Uterus (tissue), 4 donors: ENCODE measurements at places on chromosomes 1 and 21. TPM values are rescaled to one million over a fixed set of nuclear protein-coding genes. Genes with fewer than 3 reads are reported as not detected.

- H3K27ac ChIP-seq, result no peak overlapping the region
- H3K27me3 ChIP-seq, result no peaks in the 10 kb centered on the region
- H3K4me3 ChIP-seq, result no peak overlapping the region
- no peaks in the 10 kb centered on the region for H3K36me3 ChIP-seq
These were observed 91.6 kb downstream of the LRRC8C start for GRCh38 chr1:89724369-89725010.

DNA sequence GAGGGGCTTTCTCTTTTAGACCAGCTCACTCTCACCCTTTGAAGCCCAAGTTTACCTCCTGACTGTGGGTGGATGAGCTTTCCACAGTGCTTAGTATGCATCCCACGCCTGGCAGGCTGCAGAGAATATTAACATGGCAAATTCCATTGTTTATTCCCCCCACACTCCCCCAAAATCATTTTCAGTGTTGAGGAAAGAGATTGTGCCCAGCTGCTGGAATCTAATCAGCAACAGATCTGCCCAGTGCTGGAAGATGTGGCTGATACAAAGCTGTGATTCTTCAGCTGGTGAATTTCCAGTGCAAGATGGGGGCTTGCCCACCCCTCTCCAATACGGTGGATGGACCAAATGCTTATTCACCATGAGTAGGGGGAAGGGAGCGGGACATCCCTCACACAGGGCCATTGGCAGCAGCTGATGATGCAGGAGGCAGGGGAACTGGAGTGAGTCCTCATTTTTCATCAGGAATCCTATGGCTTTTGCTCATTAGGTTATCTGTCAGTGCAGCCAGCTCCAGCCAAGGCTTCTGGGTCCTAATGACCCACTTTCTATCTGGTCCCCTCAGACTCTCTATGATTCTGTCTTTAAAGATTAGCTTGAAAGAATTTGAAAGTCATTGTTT is 39.7 kb upstream of the KCNA3 start:
- no peaks in the 10 kb centered on the region for H3K27me3 ChIP-seq
- H3K27ac ChIP-seq, result no peak overlapping the region
- no peak overlapping the region for H3K4me3 ChIP-seq
- no peak for DNase-seq
- H3K36me3 ChIP-seq, result no peaks in the 10 kb centered on the region
- H3K4me1 ChIP-seq, result no peaks in the 10 kb centered on the region

GRCh38 chr1:41538741-41539417 is 54.4 kb upstream of the EDN2 start:
- DNase-seq, result peak; percentile 3
- no peak overlapping the region for H3K27ac ChIP-seq
- H3K4me3 ChIP-seq, result no peak overlapping the region
- H3K36me3 ChIP-seq, result no peaks in the 10 kb centered on the region
- no peaks in the 10 kb centered on the region for H3K4me1 ChIP-seq
- no peaks in the 10 kb centered on the region for H3K27me3 ChIP-seq

DNA sequence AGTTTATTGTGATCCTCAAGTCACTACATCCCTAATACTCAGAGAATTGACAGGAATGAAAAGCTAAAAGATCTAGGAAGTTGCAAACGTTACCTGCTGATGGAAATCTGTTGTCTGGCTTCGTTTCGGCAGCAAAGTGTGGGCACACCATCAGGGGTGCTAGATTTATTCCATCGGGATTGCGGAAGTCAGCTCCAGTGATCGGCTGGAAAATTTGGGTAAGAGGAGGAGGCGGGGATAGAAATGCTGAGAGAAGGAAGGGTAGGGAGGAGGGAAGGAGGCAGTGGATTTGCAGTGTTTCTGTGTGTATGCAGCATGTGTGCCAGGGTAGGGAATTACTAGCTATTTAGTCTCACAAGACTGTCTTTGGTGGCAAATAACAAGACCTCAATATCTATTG is at the start of gene CTSK:
Gene CTSK, minus strand, starts transcription at position 140 of the 400 bp plus-strand sequence. CDS start 1,455 bp downstream, outside the sequence.
- H3K27ac ChIP-seq, result peak within 1 kb of the TSS; percentile 72
- no peaks in the 10 kb centered on the region for H3K27me3 ChIP-seq
- H3K4me1 ChIP-seq, result no peaks in the 10 kb centered on the region
- DNase-seq, result peak; percentile 37
- peak within 1 kb of the TSS; percentile 39 for H3K4me3 ChIP-seq

DNA sequence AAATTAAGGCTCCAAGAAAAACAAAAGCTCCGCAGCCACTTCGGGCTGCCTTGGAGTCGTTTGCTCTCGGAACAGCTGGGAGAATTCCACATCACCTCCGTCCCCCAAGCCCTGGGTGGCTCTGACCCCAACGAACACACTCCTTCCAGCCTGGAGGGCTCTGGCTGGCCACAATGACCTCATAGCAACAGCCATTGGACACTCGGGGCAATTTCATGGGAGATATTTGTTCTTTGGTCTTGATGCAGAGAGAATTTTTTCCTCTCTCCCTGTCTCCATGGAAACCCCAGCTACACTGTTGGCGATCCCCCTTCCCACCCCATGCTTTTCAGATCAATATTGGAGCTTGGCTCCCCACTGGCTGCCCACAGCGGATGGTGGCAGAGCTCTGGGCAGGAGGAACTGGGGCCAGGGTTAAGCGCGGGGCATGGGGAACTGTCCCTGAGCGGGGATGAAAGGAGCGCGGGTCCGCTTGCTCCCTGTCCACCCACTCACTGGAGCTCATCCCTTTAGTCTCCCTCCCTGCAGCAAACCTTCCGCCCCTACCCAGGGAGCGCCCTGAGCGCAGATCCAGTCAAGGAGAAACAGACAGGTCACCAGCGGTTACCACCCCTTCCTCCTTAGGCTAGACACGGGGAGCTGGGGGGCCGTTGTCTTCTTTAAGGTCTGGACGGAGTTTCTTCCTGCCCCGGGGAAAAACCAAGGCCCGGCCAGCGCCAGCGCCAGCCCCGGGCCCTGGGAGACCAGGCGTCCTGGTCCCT is 1.2 kb downstream of the WNT4 start:
- DNase-seq, result no peak
- peaks cover 5% of the 10 kb centered on the region for H3K4me1 ChIP-seq
- peak overlapping the region; percentile 16 for H3K4me3 ChIP-seq
- no peaks in the 10 kb centered on the region for H3K36me3 ChIP-seq

- no peaks in the 10 kb centered on the region for H3K36me3 ChIP-seq
- H3K4me1 ChIP-seq, result no peaks in the 10 kb centered on the region
- H3K4me3 ChIP-seq, result peak overlapping the region; percentile 21
- DNase-seq, result peak; percentile 48
- no peaks in the 10 kb centered on the region for H3K27me3 ChIP-seq
These were observed 343.0 kb downstream of the USP25 start for GRCh38 chr21:16072737-16073136.

GRCh38 chr1:96038636-96039035 is 682.9 kb upstream of the PTBP2 start:
- H3K4me1 ChIP-seq, result no peaks in the 10 kb centered on the region
- no peak for DNase-seq
- no peak overlapping the region for H3K4me3 ChIP-seq
- no peaks in the 10 kb centered on the region for H3K27me3 ChIP-seq
- H3K27ac ChIP-seq, result no peak overlapping the region
- H3K36me3 ChIP-seq, result no peaks in the 10 kb centered on the region

- H3K27ac ChIP-seq, result peak overlapping the region; percentile 57
- H3K4me1 ChIP-seq, result peaks cover 3% of the 10 kb centered on the region
- DNase-seq, result no peak
- no peak overlapping the region for H3K4me3 ChIP-seq
- H3K27me3 ChIP-seq, result no peaks in the 10 kb centered on the region
- no peaks in the 10 kb centered on the region for H3K36me3 ChIP-seq
These were observed 19.6 kb upstream of the TACSTD2 start for GRCh38 chr1:58596631-58597052.

DNA sequence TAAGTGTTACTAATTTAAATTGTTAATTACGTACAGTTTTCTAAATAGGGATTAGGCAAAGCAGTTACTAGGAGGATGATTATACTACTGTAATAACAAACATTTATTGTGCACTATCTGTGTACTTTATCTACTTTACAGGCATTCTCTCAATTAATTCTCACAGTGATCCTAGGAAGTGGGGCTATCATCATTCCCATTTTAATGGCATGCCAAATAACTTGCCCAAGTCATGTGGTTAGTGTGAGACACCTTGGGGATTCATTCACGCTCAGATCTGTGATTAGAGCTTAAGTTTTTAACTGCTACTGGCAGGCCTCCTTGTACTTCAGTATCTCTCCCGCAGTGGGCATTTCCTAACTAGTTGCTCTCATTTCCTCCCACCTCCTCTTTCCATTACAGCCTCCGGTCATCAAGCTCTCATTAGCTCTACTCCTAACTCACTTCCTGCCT is 11.5 kb downstream of the PHLDA3 start:
- H3K36me3 ChIP-seq, result no peaks in the 10 kb centered on the region
- H3K4me1 ChIP-seq, result peaks cover 6% of the 10 kb centered on the region
- no peak for DNase-seq
- H3K4me3 ChIP-seq, result no peak overlapping the region

GRCh38 chr1:3603571-3604467 is 7.5 kb downstream of the MEGF6 start:
- no peaks in the 10 kb centered on the region for H3K36me3 ChIP-seq
- DNase-seq, result no peak
- H3K4me3 ChIP-seq, result no peak overlapping the region
- no peak overlapping the region for H3K27ac ChIP-seq
- H3K4me1 ChIP-seq, result no peaks in the 10 kb centered on the region
- H3K27me3 ChIP-seq, result no peaks in the 10 kb centered on the region

DNA sequence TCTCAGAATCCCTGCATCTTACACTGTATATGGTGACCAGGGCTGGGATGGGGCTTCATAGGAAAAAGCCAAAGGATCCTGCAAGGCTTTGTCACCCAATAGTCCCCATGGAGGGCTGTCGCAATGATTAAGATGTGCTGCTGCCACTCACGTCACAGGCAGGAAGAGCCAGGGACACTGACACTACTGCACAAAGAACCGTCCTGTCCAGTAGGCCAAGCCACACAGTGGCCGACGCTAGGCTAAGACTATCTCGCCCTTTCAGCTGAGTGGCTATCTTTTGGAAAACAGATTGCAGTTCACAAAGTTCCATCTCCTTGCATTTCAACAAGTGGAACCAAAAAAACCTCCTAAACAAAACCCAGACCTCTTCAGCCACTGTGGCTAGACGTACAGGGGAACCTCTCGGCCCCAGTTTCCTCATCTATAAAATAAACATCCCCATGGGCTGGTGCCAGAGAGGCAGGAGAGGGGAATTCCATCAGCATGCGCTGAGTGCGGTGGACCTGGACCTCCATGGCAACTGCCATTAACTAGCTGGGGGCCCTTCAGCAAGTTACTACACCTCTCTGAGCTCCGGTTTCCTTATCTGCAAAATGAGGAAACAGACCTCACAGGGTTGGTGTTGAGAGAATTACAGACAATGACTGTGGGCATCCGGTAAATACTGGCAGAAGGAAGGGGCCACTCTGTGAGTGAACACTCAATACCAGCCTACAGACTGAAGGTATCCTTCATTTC is 8.7 kb downstream of the CAPZB start:
- H3K4me1 ChIP-seq, result peaks cover 13% of the 10 kb centered on the region
- H3K36me3 ChIP-seq, result no peaks in the 10 kb centered on the region
- DNase-seq, result no peak
- H3K27ac ChIP-seq, result peak overlapping the region; percentile 20
- no peaks in the 10 kb centered on the region for H3K27me3 ChIP-seq
- H3K4me3 ChIP-seq, result no peak overlapping the region

- no peak overlapping the region for H3K27ac ChIP-seq
- DNase-seq, result no peak
- no peaks in the 10 kb centered on the region for H3K36me3 ChIP-seq
- no peaks in the 10 kb centered on the region for H3K27me3 ChIP-seq
These were observed 16.8 kb downstream of the S100A10 start for GRCh38 chr1:151976858-151977257.

DNA sequence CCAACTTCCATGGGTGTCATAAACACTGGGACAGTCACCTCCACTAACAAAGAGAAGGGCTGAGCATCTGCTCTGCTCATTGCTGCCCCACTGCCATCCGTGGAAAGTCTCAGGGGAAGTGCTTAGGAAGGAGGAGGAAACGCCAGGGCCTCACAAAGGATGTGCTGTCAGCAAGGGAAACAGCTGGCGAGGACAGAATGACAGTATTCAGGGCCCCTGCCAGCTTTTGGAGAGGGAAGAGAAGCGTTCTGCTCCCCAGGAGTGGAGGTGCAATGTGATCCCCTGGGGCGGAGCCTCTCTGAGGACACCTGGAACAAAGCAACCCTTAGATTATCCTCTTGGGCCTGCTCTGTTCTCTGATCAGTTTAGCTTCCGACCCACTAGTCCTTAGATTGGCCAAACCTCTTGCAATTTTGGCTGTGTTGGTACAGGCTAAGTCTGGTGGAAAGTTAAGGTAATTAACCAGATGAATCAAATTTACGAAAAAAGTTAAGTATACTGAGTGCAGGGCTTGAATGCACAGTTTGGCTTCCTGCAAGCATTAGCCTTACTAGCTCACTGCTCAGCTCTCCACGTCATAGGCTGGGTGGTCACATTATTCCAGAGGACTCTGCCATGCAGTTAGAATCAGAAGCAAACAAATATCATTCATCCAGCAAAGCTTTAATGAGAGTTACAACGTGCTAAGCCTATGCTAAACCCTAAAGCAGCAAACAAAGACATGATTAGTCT is 170.2 kb upstream of the NFIA start:
- H3K36me3 ChIP-seq, result no peaks in the 10 kb centered on the region
- H3K27ac ChIP-seq, result no peak overlapping the region
- no peak for DNase-seq
- no peaks in the 10 kb centered on the region for H3K27me3 ChIP-seq

GRCh38 chr1:1035291-1035943 is 15.5 kb downstream of the AGRN start:
- no peak overlapping the region for H3K4me3 ChIP-seq
- peaks cover 28% of the 10 kb centered on the region for H3K4me1 ChIP-seq
- no peaks in the 10 kb centered on the region for H3K36me3 ChIP-seq
- H3K27me3 ChIP-seq, result no peaks in the 10 kb centered on the region
- no peak overlapping the region for H3K27ac ChIP-seq

The KDF1 gene
- total RNA-seq, result not detected

The INAVA gene
- total RNA-seq, result not detected

The PCP4L1 gene
- 3.1 TPM for total RNA-seq

The TMEM54 gene
- total RNA-seq, result 57.4 TPM

The INSRR gene
- total RNA-seq, result 1.2 TPM

The EVA1B gene
- 37.3 TPM for total RNA-seq

The C4BPB gene
- total RNA-seq, result not detected
